Body of pancreas (tissue), 4 donors: ENCODE measurements at places on chromosomes 6 and 20. TPM values are rescaled to one million over a fixed set of nuclear protein-coding genes. Genes with fewer than 3 reads are reported as not detected.

Gene SULF2
- total RNA-seq, result 34.3 TPM

Gene PRRT1
- total RNA-seq, result not detected

Gene SNX9
- 24.1 TPM for total RNA-seq

Gene SERINC3
- 28.3 TPM for total RNA-seq

Gene C6orf15
- total RNA-seq, result not detected

Gene SNRNP48
- 18.7 TPM for total RNA-seq

Gene IFT52
- 23.4 TPM for total RNA-seq

Gene MMP24
- 3.0 TPM for total RNA-seq

Gene B3GAT2
- total RNA-seq, result not detected

Gene TNFRSF6B
- 9.9 TPM for total RNA-seq

Gene TDRD6
- total RNA-seq, result 0.78 TPM

Gene LRRN4
- 10.9 TPM for total RNA-seq

Gene HCK
- 2.1 TPM for total RNA-seq

Gene THBS2
- total RNA-seq, result 8.9 TPM

Gene SYCP2
- 3.6 TPM for total RNA-seq

Gene BPIFA1
- total RNA-seq, result not detected

Gene MUCL3
- 0.52 TPM for total RNA-seq

Gene EYA2
- 3.6 TPM for total RNA-seq

Gene RTN4IP1
- 4.0 TPM for total RNA-seq

Gene SYNE1
- total RNA-seq, result 109 TPM

Gene SLCO4A1
- total RNA-seq, result 6.2 TPM

Gene KCNK16
- total RNA-seq, result 2.9 TPM

Gene CD109
- total RNA-seq, result 30.7 TPM

Gene TEAD3
- 6.5 TPM for total RNA-seq

Gene KHDRBS2
- total RNA-seq, result not detected

Gene FLRT3
- total RNA-seq, result 21.1 TPM

Gene OLIG3
- not detected for total RNA-seq

Gene EYA4
- 5.3 TPM for total RNA-seq

Gene POU5F1
- 4.9 TPM for total RNA-seq

Gene LRRC1
- 17.1 TPM for total RNA-seq

Gene HMGCLL1
- 2.3 TPM for total RNA-seq

Gene BTNL2
- not detected for total RNA-seq

Gene CST2
- not detected for total RNA-seq

Gene SLC26A8
- not detected for total RNA-seq

Gene OPN5
- not detected for total RNA-seq

Gene LST1
- total RNA-seq, result 6.9 TPM
